Activated T-helper 1 cell treated with anti-CD3 and anti-CD28 coated beads, Interleukin-12 subunit alpha, Interleukin-12 subunit beta, Interleukin-2, Interleukin-4 antibody, amounts not matched to agents 30 ng/mL and 10 ng/mL and 1 ng/mL, durations not matched to agents 14 hours and 24 hours and 36 hours (primary cell): ENCODE measurements at places on chromosomes 11 and 22.

- DNase-seq: no peak
Observed at GRCh38 chr11:294780-295179, 4.5 kb downstream of the IFITM5 start.

DNA sequence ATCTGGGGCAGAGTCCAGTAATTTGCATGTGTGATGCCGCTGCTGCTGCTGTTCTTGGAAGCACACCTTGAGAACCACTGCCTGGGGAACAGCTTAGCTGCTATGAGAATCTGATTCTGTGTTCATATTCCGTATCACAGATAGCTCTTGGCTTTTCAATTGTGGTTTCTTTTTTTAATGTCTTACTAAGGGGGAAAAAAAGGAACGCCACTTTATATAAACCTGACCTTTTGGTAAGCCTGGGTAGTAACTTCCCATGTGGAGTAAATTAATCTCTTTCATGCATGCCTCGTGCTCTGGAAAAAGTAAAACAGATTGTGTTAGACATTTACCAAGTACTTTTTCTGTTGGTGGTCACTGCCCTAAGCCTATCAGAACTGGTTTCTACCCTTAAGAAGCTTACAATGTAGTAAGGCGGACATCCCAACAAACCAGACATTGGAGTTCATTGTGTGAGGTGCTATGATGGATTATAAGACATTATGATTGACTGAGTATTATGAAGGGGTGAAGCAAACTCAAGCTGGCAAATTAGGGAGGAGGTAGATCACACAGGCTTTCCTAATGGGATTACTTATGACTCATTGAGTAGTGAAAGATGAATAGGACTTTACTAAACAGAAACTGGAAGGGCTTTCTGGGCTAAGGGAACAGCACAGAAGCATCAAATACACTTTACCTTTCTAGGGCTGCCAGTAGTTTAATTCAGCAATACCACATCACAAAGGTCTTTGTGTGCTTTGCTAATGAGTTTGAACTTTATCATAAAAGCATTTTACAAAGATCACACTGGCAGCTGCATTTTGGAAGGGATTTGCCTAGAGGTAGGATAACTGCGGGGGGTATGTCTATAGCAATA is 64.7 kb downstream of the MAML2 start:
- DNase-seq: no peak

- DNase-seq: no peak
Observed at GRCh38 chr11:35917676-35918075, 26.2 kb upstream of the LDLRAD3 start.

DNA sequence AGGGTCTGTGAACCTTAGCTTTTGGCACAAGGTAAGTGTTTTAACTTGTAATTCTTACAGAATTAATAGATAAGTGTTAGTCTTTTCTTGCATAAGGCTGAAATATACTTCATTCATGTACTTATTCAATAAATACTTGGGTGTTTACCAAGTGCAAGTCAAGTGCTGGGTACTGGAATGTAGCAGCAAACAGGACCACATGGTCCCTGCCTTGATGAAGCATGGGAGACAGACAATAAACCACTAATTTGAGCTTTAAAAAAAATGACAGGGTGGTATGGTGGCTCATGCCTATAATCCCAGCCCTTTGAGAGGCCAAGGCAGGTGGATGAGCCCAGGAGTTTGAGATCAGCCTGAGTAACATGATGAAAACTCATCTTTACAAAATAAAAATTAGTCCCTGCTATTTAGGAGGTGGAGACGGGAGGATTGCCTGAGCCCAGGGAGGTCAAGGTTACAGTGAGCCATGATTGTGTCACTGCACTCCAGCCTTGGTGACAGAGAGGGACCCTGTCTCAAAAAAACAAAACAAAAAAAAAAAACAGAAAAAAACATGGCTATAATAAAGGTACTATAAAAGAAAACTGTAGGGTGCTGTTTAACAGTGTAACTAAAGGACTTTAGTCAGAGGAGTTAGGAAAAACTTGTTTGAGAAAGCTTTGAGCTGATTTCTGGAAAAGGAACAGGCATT is 11.1 kb downstream of the CCDC83 start:
- no peak for DNase-seq
